ENCODE measurements at places on chromosomes 1 and 21. TPM values are rescaled to one million over a fixed set of nuclear protein-coding genes. Genes with fewer than 3 reads are reported as not detected.

Gene COL11A1
- total RNA-seq = 58.3 TPM

Gene C1orf21
- 53.7 TPM for total RNA-seq

Gene ACTL8
- total RNA-seq = not detected

Gene TRAF3IP3
- total RNA-seq = 1.7 TPM

Gene LCE3E
- total RNA-seq = not detected

Gene YOD1
- 12.3 TPM for total RNA-seq

Gene UBXN10
- 1.6 TPM for total RNA-seq

Gene DMRTA2
- 0.29 TPM for total RNA-seq

Gene PTGFRN
- total RNA-seq = 57.7 TPM

Gene GBP6
- total RNA-seq = 0.29 TPM

Gene INAVA
- 37.6 TPM for total RNA-seq

Gene LDLRAD2
- total RNA-seq = 0.19 TPM

Gene NID1
- 12.4 TPM for total RNA-seq

Gene SLC30A2
- 24.4 TPM for total RNA-seq

Gene ADPRS
- total RNA-seq = 29.5 TPM

Gene SPRR5
- total RNA-seq = not detected

Gene LINGO4
- total RNA-seq = not detected

Gene SPRR1A
- 36.3 TPM for total RNA-seq

Gene PTGFR
- 0.36 TPM for total RNA-seq

Gene THAP3
- total RNA-seq = 18.4 TPM

Gene GFI1
- total RNA-seq = 0.17 TPM

Gene C8B
- 0.76 TPM for total RNA-seq

Gene ZBTB8A
- total RNA-seq = 5.4 TPM

Gene LRRC42
- total RNA-seq = 50.1 TPM

Gene FMO1
- total RNA-seq = 1.8 TPM

Gene LCE1A
- not detected for total RNA-seq

Gene RNF186
- total RNA-seq = 1.9 TPM

Gene TARDBP
- 153 TPM for total RNA-seq

Gene MROH7
- total RNA-seq = 0.79 TPM

Gene OR2L2
- total RNA-seq = 0.07 TPM

Gene ADAMTS1
- total RNA-seq = 34.9 TPM

Gene SLC16A4
- 2.0 TPM for total RNA-seq

Gene HES4
- total RNA-seq = 54.1 TPM

Gene ZNF593
- total RNA-seq = 34.9 TPM

Gene KMO
- 1.1 TPM for total RNA-seq

Gene OXCT2
- total RNA-seq = 0.21 TPM

Gene FAM72C
- total RNA-seq = 0.86 TPM

Gene TESK2
- total RNA-seq = 7.9 TPM

Gene CROCC
- 23.5 TPM for total RNA-seq

Gene UTS2
- total RNA-seq = not detected

Gene ATP6V1G3
- total RNA-seq = 0.69 TPM

Gene PTAFR
- 0.48 TPM for total RNA-seq

Gene LCE1E
- total RNA-seq = not detected

Gene TIE1
- total RNA-seq = 1.3 TPM

Gene TNFSF18
- total RNA-seq = not detected

Gene PTPN22
- not detected for total RNA-seq

Gene CDA
- total RNA-seq = 1.5 TPM

Gene F3
- 102 TPM for total RNA-seq

Gene IBA57
- 9.5 TPM for total RNA-seq

Gene OR2T11
- not detected for total RNA-seq

Gene SGIP1
- total RNA-seq = 2.6 TPM

Gene CNST
- total RNA-seq = 17.9 TPM

Gene CA6
- total RNA-seq = 0.24 TPM

Gene KLHDC9
- 14.1 TPM for total RNA-seq

Gene REN
- total RNA-seq = 0.69 TPM

Gene SDC3
- 54.2 TPM for total RNA-seq

Gene TSACC
- 0.63 TPM for total RNA-seq

Gene APP
- 415 TPM for total RNA-seq

Data from type B pancreatic cell (in vitro differentiated cells).